ENCODE measurements at places on chromosomes 5 and 9.

DNA sequence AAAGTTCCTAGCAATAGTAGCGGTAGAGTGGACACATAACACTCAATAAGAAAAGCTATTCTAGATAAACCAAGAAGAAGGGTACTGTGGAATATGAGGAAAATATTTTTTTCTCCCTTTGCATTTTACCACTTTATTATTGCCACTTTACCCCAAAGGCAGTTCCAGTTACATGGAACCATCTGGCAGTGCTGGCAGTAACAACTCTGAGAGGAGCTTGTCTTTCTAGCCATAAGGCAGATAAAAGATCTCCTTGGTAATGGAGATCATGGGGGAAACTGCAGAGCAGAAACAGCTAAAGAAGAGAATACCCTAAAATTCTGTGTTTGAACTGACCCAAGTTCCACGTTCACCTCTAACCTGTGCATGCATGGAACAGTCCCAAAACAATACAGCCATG is 38.5 kb downstream of the UBTD2 start:
- no peak for ATAC-seq

- ATAC-seq = no peak
Observed at GRCh38 chr9:82732928-82733327, 330.0 kb downstream of the RASEF start.

- no peak for ATAC-seq
Observed at GRCh38 chr5:15993334-15993733, 186.3 kb downstream of the MARCHF11 start.

DNA sequence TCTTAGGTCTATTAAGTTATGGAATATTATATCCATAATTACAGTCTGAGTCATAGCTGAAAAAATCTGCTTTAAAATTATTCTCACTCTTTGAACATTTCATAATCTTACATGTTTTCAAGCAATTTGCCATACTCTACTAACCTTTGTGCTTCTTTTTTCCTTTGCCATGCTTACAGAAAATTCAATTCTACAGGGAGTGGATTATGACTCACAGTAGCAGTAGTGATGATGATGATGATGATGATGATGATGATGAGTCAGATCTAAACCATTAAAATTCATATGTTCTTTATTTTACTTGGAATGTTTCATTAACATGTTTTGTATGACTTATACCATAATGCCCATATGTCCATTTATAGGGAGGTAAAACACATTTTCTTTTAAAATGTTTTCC is 207.1 kb downstream of the VPS13A start:
- ATAC-seq = no peak

DNA sequence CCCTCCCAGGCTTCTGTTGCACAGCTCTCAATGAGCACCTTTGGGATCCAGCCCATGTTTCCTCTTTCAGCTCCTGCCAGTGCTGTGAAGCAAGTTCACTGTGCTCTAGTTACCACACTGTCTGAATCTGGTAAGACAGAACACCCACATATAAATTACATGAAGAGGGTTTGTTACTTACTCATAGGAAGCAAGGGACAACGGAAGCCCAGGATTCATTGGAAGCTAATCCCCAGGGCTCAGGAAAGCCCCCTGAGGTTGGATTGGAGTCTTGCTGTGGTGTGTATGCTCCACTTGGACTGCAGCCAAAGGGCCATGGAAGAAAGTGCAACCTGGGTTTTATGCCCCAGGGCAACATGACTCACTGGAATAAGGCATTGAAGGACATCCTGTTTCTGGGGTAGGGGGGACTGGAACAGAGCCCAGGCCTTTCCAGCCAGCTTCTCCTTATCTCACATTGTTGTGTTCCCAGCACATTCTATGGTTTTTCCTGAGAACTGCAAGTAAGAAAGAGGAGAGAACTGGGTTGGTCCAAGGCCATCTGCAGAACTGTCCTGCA is 15.6 kb upstream of the CLK4 start:
- no peak for ATAC-seq

DNA sequence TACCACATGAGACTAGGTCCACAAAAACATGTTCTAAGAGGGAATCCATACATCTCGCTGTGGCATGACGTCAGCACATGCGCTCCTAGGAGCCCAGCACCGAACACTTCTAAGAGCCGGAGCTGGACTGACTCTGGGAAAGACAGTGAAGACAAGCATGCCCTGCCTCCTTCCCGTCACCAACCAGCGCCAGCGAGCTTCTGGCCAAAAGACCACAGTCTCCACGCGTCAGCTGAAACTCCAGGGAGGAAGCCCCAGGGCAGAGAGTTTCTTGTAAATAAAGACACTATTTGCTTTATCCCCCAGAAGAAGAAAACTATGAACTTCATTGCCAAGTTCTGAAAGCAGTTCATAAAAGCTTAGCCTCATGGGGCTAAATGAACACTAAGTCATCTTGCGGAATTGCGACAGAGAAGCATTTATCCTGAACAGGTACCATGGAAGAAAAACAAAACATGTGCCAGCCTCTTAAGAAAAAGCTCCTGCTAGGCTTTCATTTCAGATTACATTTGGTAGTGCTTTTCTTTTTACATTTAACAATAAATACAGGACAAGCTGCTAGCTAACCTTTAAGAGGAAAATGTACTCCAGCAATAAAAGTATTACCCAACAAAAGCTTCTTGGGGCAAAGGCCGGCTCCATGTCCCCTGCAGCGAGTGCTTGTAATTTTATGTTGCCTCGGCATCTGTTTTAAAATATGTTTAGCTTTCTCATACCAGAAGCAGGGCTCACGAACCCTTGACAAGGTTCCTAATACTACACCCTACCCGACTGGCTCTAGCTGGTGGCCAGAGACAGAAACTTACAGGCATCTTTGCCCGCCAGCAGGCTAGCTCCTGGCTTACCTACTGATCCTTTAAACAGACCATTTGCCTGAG is 96.5 kb downstream of the PRRT1B start:
- no peak for ATAC-seq

- ATAC-seq = no peak
Observed at GRCh38 chr9:83964973-83965349, 15.1 kb downstream of the HNRNPK start.

DNA sequence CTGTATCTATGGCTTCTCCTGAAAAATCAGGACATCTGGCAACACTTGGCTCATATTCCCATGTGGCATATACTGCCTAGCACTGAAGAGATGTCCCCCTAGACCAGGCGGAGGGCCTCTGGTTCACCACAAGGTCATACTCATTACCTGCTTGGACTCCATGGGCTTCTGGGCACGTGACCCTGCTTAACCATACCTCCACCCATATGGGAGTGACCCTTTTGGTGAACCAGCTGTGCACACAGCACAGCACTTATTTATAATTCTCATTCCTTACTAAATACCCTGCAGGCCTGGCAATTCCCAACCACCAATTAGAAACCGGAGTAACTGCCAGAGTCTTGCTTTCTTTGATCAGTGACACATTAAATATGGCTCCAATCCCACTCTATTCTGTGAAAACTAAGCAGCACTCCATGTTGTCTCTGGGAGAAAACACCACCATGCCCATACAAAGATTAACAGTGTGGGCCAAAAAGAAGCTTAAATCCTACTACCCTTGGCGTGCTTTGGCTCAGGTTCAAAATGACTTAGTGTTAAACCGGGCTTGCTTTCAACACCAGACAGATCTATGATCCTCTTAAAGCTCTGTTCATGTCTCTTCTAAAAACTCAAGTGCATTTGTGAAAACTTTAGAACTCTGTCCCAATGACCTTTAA is 57.7 kb downstream of the MTMR12 start:
- no peak for ATAC-seq

GRCh38 chr5:149135536-149136201 is 5.6 kb upstream of the ABLIM3 start:
- ATAC-seq = no peak

GRCh38 chr5:139575751-139576150 is 14.6 kb downstream of the UBE2D2 start:
- ATAC-seq = no peak

- ATAC-seq = no peak
Observed at GRCh38 chr9:38106488-38106887, 37.5 kb upstream of the SHB start.

DNA sequence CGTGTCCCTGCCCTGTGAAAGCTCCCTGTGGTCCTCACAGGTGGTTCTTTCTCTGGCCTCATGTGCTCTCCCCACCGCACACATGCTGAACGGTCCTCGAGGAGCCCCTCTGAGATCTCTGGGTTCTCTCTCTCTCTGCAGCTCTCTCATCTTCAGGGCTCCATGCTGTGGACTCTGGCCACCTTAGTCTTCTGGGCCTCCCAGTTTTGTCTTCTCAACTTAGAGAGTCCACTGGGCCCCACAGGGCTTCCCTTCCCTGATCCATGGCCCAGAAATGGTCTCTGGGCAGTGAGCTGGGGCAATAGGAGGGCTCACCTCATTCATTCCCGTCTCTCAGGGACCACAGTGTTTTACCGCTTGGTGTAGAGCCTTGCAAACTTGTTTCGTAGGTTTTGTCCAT is 26.4 kb downstream of the FGD3 start:
- ATAC-seq = no peak

- ATAC-seq = no peak
Observed at GRCh38 chr5:159249158-159249557, 13.9 kb upstream of the UBLCP1 start.

DNA sequence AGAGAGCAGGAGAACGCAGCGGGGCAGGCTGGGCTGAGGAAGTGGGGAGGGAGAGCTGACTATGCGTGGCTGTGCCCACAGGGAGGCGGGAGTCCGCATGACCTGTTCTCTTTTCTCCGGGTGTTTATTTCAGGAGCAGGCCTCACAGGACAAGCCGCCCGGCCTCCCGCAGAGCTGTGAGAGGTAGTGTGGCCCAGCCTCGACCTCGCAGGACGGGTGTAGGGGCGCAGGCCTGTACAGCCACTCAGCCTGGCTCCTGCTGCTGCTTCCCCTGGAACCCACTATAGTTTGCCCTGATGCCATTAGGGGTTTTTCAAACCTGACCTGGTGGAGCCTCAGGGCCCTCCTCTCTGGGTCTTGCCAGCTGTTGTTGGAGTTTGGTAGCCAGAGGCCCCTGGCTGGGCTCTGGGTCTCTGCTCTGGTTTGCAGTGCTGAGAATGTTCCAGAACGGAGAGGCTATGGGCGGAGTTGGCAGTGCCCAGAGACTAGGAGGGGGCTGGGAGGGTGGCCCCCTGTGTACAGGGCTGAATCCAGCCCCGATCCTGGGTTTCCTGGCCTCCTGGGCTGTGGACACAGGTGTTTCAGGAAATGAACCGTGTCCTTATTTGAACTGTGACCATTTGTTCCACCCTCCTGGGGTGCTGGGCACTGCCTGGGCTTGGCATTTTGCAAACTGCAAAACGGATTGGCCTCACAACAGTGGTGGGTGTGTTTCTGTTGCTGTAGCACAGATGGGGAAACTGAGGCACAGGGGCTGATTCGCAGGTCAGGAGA is 78.8 kb downstream of the WNK2 start:
- ATAC-seq = no peak

- ATAC-seq = no peak
Observed at GRCh38 chr9:69149321-69149807, 24.7 kb upstream of the TJP2 start.

DNA sequence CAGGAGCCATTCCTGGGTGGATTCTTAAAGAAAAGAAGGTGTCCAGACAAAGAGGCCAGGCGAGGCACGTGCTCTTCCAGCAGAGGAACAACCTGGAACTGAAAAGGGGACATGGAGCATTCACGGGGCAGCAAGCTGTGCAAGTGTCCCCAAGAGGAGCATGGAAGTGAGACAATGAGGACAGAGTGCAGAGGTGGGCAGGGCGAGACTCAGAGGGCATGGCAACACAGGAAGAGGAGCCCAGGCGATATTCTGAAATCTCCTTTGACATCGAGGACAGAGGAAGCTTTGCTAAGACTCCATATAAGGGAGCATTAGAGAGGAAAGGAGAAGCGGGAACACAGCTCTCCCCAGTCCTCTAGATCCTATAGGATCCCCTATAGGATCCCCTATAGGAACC is 29.4 kb upstream of the SPATA31E1 start:
- ATAC-seq = no peak

DNA sequence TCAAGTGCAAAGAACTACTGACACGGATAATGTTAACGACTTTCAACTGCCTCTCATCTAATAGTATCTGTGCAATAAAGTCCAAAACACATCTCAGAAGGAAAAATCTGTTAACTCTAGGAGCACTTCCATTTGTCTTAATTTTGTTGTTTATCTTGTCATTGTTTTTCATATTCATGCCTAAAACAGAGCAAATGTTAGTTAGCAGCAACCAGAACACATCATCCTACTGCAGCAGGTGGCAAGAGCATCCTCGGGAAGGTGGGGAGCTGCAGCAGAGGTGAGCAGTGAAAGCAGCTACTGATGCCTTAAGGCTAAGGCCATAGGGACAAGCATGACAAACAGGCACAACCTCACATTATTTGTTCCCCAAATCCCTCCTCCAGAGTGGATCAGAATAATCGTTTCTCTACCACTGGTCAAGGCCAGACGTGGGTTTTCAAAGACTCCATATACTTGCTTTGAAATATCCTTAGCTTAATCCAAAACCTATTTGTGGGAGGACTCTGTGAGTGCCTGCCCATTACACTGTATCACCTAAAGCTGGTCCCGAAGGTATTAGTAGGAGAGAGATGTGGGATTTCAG is 1.0 kb downstream of the HMGCS1 start:
- no peak for ATAC-seq

- ATAC-seq = no peak
Observed at GRCh38 chr5:149048811-149049210, 14.1 kb downstream of the SH3TC2 start.

GRCh38 chr5:139354186-139354585 is 12.5 kb downstream of the PAIP2 start:
- ATAC-seq = no peak

DNA sequence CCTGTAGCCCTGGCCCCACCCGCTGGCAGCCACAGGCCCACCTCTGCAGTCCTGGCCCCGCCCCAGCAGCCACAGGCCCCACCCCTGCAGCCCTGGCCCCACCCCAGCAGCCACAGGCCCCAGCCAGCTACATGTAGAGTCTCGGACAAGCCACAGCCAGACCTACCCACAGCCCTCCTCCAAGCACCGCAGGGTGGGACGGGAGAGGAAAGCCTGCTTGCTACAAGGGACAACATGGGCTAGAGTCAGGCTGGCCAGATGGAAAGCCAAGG is 49.5 kb upstream of the SARDH start:
- ATAC-seq = peak; percentile 88

DNA sequence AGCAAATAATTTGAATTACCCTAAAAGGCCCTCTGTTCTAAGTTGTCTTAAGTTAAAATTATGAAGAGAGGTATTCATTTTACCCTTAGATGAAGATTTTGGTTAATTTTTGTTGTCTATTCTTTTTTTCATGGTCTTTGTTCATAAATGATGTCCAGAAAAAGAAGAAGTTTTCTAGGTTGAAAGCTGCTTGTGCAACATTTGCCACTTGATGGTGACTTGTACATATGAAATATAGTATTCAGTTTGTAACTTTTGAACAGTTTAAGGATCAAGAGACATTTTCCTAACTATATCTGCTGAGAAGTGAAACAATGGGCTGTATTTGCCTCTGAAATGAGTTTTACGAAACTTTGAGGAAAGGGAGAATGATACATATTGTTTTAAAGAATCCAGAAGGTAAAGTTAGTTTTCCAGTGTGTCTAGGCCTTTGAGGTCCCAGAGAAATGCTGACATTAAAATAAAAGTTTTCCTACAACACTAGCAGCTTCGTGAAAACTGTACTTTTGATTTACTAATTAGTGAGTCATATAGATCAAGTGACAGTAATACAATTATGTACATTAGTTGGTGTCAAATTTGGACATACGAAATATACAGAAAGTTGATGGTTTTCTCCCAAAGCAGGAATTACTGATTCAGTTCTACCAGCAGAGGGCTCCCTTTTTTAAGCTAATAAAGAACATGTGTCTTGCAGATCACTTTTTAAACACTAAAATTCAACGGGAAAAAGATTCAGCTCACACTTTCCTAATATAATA is 70.5 kb downstream of the PIK3R1 start:
- ATAC-seq = no peak

- no peak for ATAC-seq
Observed at GRCh38 chr9:114729706-114730105, 47.7 kb upstream of the TEX48 start.
